Urinary bladder (tissue), 4 donors: ENCODE measurements at places on chromosomes 12 and 14.

DNA sequence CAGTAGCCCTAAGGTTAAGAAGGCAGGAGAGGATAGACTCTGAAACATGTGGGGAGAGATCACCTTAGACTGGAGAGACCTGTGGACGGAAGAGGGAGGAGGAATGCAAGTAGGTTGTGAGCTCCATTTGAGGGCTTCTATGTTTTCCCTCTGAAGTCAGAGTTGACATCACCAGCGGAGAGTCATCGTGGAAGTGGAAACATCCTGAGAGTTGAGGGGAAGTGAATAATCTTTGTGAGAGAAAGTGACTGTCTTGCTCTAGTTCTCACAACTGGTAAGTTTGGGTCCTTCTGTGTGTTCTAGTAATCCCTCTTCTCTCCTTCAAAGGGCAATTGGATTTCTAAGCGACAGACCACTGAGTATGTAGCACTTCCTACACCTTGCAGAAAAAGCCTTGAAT lies 103.6 kb upstream of the CCND2 start:
- no peak for DNase-seq

GRCh38 chr12:58443981-58444371 lies 476.3 kb downstream of the LRIG3 start:
- no peak for DNase-seq

DNA sequence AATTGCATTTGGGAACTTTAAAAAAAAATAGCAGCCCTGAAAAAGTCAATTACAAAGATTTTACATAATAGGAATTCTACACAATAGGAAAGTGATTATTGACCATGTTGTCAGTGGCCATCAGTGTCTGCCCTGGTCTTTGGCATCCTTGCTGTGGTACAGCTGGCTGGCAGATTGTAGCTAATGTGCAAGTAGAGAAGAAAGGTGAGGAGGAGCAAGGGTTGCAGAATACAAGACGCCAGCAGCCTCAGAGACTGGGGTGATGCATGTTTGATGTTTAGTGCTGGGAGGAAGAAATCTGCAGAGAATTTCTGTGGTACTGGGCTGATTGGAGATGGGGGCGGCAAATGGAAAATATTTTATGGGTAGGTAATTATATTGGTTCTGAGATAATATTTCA lies 322.9 kb downstream of the TMEM117 start:
- no peak for DNase-seq

DNA sequence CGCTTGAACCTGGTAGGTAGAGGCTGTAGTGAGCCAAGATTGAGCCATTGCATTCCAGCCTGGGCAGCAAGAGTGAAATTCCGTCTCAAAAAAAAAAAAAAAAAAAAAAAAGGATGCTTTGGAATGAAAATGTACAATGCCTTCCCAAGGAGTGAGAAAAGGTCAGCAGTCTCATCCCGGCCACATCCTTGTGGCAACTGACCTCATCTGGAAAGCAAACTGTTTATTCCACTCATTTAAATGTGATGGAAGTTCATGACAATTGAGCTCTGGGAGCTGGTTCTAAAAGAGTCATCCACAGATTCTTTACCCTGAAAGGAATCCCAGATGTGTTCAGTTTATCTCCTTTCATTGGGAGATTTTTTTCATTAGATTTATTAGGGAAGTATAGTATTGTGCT lies 19.4 kb upstream of the LIMA1 start:
- no peak for DNase-seq

DNA sequence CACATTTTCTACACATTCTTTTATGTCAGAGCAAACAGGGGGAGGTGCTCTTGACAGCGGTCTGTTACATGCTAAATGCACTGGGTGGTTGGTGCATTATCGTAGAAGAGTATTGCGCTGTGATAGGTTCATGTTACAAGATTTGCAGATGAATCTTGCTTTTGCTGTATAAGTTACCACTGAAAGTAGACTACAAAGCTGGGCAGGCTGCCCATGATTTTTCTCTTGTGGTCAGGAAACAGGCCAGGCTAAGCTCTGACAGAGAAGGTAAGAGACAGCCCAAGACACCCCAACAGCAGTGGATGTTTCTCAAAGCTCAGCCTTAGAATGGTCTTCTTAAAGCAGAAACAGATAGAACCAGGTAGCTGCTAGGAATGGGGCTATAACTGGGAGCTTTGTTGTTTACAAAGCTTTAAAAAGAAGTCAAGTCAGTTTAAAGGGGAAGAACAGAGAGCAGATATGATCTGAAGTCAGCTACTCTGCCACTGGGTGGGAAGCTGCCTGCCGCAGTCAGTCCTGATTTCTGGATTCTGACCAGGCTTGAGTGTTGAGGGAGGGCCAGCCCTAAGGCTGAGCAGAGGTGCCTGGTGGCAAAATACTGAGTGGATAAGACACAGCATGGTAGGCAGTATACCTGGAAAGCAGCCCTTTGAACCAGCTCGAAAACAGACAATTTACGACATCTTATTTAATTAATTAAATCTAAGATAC lies 9.4 kb downstream of the KCNA1 start:
- no peak for DNase-seq

DNA sequence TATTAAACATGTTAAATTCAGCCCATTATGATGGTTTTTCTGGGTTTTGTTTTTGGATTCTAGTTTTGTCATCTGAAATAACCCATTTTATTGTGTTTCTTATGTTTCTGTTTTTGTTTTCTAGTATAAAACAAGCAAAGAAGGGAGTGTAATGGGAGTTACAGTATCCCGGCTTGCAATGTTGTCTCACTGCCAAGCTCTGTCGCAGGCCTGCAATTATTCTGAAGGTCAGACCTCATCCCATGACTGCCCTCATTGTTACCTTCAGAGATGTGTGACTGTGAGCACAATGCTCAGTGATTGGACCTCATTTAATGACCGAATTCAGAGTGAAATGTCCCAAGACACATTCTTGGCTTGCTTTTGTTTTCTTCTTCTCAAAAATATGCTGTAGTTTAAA lies 73.0 kb upstream of the ATF1 start:
- peak; percentile 6 for DNase-seq

GRCh38 chr14:94306047-94306978 lies 13.2 kb upstream of the SERPINA10 start:
- DNase-seq = no peak

GRCh38 chr12:124411281-124411878 lies 116.5 kb downstream of the RFLNA start:
- DNase-seq = no peak

DNA sequence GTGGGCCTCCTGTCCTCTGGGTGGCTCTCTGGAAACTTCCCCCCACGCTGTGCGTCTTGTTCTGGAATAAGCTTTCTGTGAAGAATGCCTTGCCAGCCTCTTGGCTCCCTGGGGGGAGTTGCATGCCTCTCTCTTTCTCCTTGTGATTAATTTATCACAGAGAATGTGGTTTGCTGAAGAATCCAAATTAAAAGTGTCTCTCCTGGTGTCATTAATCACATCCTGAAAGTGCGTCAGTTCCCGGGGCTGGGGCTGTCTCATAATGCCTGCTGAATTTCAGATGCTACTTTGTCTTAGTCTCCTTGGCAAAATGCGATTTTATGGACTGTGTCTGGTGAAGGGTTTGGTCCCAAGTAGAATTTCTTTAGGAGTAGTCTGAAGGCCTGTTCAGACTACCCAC lies 787.7 kb upstream of the TMEM132C start:
- no peak for DNase-seq

DNA sequence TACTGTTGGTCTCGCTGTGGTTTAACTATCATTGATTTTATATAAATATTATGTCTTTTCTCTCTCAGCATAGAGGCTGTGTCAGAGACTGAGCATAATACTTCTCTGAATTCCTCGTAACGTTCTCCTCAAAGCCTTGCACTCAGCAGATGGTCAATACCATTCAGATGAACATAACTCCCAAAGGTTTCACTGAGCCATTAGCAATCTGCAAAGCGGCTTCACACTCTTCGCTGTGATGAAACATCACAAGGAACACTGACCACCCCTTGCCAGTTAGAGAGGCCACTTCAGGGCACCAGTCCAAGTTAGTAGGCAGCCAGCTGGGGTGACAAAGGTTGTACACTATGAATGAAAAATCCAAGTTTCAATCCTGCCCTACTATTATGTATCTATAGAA lies 30.1 kb upstream of the STON2 start:
- no peak for DNase-seq

DNA sequence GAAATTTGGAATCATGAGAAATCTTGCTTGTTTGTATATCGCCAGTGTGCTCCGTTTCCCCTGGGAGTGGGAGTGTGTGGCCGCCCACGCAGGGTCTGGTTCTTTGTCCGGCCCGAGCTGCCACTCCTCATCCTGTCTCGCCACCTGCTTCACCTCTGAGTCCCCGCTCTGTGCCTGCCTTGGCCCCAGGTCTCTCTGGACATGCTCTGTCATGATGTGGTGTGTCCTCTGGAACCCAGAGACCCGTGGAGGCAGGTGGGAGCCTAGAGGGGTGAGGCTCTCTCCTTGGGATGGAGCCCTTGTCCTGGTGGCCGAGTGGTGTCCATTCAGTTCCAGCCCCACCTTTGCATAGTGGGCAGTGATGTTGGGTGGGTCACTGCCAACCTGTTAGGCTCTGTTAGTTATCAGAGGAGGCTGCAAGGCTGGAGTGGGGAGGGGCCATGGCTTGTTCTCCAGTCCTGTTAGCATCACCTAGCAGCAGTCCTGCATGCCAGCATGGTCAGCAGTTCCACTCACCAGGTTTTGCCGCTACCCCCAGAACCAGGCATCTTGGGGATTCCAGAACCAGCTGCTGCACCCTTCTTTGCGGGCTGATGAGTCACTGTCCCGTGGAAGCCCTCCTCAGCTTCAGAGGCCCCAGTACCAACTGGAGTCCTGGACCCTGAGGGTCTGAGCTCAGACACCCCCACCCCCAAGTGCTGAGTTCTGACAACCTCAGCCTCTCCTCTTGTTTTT lies 76.5 kb downstream of the EP400 start:
- no peak for DNase-seq
